GM13976 (cell line): ENCODE measurements at places on chromosomes 7 and 10.

GRCh38 chr10:4315551-4315950 is 510.5 kb upstream of the AKR1E2 start:
- no peak for DNase-seq

GRCh38 chr7:80335511-80336231 is 176.2 kb downstream of the GNAT3 start:
- DNase-seq, result no peak

DNA sequence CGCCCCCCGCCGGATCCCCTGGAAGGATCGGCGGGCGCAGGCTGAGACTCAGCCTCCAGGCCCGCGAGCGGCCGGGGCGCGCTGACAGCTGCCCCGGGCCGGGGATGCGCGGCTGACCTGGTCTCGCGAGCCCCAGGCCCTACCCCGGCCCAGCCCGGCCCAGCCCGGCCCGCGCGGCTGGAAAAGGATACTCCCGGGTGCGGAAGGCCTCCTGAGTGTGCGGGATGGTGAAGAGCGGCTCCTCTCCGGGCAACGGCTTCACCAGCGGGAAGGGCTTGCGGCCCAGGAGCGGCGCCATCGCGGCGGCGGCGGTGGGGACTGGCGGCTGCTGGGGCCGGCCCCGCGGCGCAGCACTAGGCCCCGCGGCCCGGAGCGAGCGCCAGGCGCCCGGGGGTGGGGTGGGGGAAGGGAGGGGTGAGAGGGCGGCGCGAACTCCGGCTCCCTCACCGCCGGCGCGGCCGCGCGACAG is 423 bp downstream of the BAZ1B start:
- peak; percentile 85 for DNase-seq

DNA sequence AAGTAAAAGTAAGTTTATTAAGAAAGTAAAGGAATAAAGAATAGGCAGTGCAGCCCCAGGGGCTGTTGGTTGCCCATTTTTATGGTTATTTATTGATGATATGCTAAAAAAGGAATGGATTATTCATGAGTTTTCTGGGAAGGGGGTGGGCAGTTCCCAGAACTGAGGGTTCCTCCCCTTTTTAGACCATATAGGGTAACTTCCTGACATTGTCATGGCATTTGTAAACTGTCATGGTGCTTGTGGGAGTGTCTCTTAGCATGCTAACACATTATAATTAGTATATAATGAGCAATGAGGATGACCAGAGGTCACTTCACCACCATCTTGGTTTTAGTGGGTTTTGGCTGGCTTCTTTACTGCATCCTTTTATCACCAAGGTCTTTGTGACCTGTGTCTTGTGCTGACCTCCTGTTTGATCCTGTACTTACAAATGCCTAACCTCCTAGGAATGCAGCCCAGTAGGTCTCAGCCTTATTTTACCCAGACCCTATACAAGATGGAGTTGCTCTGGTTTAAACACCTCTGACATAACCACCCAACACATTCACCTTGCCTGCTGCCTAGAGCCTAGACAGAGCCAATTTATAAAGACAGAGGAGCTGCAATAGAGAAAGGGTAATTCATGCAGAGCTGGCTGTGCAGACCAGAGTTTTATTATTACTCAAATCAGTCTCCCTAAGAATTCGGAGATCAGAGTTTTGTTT is 10.9 kb upstream of the ERCC6 start:
- no peak for DNase-seq

DNA sequence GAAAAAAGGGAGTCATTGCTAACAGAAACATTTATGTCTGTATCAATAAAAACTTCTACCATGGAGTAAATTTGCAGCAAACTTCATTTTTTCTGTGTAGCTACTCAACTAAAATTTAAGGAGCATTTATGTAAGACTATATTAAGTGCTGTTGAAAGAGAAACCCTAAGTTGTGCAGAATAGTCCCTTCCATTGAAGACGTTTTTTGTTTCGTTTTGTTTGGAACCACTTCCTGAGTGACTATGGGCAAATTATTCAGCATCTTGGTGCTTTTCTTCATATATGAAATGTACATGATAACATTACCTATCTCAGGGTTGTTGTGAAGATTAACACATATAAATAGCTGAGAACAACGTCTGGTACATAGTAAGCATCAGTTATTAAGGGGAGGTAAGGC is 24.3 kb downstream of the SEM1 start:
- no peak for DNase-seq

GRCh38 chr7:128902761-128903585 is 7.5 kb downstream of the KCP start:
- no peak for DNase-seq

GRCh38 chr7:103996639-103997038 is 7.2 kb upstream of the RELN start:
- no peak for DNase-seq

DNA sequence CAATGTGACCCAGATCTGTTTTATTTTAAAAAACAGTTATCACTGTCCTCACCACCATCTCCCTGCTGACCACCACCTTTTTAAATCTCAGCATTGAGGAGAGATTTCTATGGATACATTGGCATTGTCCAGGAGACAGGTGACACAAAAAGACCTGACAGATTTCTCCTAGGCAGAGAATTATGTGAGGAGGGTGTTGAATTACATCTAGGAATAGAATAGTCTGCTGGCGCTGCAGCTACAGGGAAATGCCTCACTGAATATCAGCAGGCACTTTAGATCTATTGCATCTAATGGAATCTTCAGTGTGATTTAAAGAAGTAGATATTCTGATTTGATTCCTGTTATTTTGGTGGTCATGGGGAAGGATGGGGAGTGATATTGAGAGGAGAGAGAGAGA is 593.5 kb downstream of the NRG3 start:
- no peak for DNase-seq

DNA sequence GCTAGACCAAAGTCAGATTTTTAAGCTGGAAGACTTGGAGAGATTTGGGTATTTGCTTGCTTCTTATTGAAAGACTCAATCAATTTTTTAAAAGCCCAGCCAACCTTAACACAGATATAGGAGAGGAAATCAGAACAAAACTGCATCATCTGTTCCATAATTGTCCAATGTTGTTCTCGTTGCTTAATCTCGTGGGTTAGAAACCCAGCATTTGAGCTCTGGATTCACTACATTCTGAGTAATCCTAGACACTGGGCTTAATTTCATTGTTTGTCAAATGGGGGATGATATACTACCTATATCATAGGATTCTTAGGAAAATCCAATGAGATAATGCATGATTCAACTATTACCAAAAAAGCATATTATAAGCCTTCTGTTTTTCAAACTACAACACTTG is 48.9 kb downstream of the CALD1 start:
- DNase-seq, result no peak

DNA sequence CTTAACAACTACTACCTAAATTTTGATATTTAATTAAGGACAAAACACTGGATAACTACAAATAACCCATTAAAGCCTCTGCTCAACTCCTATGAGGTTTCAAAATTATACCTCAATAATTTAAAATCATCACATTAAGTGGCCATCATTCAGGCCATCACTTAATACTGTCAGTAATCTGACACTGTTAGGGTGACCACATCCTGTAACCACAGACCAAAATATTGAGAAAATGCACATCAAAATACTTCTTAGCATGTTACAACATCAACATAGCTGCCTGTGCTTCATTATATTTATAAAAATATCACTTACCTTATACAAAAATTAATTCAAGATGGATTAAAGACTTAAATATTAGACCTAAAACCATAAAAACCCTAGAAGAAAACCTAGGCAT is 23.3 kb downstream of the SEM1 start:
- DNase-seq, result no peak

- no peak for DNase-seq
Observed at GRCh38 chr7:33854178-33854577, 51.2 kb upstream of the BMPER start.

- DNase-seq, result peak; percentile 36
Observed at GRCh38 chr7:73706126-73707044, 13.1 kb downstream of the STX1A start.

DNA sequence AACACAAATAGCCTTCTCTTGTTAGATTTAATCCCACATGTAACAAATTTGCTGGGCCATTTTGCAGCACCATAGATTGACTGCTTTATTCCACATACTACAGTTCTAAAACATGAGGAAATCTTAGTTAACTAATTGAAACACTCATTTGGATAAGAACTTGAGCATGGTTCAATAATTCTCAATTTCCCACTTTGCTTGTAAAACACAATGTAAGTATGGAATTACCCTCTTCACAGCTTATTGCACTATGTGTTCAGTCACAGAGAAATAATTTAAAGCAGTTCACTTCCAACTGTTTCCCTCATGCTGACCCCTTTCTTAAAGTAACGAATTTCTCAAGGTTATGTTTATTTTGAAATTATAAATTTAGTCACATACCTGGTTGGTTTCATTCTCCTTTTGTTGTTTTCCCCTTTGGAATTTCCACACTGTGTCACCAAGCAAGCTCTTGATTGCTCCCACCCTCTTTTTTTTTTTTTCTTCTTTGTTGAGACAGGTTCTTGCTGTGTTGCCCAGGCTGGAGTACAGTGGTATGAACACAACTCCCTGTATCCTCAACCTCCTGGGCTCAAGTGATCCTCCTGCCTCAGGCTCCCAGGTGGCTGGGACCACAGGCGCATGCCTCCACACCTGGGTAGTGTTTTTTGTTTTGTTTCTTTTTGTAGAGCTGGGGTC is 425.4 kb downstream of the EXOC4 start:
- no peak for DNase-seq

DNA sequence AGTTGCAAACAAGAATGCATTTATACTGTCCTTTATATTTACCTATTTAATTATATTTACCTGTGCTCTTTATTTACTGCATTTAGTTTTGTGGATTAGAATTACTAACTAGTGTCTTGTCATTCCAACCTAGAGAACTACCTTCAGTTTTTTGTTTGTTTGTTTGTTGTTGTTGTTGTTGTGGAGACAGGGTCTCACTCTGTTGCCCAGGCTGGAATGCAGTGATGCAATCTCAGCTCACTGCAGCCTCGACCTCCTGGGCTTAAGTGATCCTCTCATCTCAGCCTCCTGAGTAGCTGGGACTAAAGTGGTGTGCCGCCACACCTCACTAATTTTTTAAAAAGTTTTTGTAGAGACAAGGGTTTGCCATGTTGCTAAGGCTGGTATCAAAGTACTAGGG is 156.4 kb upstream of the AKR1E2 start:
- no peak for DNase-seq

DNA sequence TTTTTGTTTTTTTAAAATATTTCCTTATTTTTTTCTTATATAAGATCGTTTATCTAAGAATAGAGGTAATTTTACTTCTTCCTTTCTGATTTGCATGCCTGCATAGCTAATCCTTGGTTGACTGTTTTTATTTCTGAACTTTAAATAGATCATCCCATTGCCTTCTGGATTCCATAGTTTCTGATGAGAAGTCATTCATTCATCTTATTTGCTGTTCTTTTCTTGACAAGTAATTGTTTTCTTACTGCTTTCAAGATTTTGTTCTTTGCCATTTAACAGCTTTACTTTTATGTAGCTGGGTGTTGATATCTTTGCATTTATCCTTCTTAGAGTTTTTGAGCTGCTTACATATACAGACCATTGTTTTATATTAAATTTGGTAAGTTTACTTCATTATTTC is 437.9 kb downstream of the SDK1 start:
- DNase-seq, result no peak

GRCh38 chr7:85290269-85290668 is 103.4 kb upstream of the SEMA3D start:
- no peak for DNase-seq

DNA sequence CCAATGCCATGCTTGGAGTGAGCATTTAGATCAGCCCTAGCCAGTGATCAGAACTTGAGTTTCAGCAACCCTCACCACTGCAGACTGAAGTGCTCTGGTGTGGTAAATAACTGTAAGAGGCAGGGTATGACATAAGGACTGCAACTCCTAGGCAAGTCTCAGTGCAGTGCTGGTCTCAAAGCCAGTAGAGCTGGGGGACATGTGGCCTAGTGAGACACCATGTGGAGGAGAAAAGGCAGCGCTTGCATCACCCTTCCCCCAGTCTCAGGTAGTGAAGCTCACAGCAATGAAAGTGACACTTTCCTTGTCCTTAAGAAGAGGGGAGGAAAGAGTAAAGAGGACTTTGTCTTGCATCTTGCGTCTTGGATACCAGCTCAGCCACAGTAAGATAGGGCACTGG is 386.8 kb upstream of the POT1 start:
- no peak for DNase-seq

DNA sequence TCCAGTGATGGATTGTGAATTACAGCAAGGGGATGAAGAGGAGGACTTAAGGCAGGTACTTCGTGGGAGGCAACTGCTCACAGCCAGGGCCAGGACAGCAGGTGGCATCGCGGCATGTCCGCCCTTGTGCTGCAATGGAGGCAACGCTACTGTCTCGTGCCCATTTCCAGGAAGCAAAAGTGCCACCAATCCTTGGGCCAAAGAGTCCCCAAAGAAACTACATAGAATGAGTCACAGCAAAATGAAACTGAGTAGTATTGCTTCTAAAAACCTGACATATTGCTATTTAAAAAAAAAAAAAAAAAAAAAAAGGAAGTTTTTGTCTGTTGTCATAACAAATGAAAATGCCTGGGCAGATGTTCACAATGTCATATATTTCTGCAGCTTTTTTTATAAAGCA is 46.6 kb downstream of the RSU1 start:
- DNase-seq, result no peak

DNA sequence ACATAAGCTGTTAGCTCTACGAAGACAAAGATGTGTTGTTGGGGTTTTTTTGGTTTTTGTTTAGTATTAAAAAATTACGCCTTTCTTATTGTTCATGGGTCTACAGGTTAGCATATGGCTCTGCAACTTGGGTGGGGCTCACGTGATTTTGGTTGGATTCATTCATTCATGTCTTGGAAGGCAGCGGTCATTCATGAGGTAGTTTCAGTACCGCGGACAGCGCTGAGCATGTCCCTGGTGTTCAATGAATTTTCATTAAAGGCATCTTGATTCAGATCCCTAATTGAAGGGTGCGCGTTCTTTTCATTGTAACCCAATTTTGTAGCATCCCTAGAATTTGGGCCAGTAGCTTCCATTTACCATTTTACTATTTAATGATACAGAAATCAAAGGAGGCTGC is 42.9 kb upstream of the TCERG1L start:
- no peak for DNase-seq

- DNase-seq, result no peak
Observed at GRCh38 chr10:11934262-11934661, 108.3 kb downstream of the UPF2 start.

DNA sequence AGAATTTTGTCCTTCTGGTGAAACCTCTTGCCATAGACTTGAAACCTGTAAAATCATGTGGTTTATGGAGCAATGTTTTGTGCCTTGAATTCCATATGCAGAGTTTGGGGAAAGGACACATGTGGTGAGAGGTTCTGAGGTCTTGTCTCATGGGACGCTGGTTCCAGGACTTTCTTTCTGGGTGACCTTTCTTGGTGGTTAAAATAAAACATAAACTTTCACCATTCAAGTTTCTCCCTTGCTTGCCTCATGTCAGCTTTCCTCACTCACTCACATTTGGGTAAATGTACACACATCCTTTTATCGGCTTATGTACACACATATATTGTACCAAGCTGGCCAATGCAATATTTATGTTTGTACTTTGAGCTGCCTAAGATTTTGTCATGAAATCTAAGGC is 144.9 kb upstream of the CELF2 start:
- no peak for DNase-seq

- no peak for DNase-seq
Observed at GRCh38 chr7:73443548-73444255, 10.1 kb downstream of the FZD9 start.

GRCh38 chr7:108417926-108418325 is 38.3 kb downstream of the NRCAM start:
- DNase-seq, result no peak

GRCh38 chr10:129055225-129055624 is 411.8 kb upstream of the MGMT start:
- DNase-seq, result no peak
